ENCODE measurements at places on chromosomes 7 and 10. TPM values are rescaled to one million over a fixed set of nuclear protein-coding genes. Genes with fewer than 3 reads are reported as not detected.

- DNase-seq = no peak
Observed at GRCh38 chr7:66642932-66643331, 14.3 kb downstream of the KCTD7 start.

DNA sequence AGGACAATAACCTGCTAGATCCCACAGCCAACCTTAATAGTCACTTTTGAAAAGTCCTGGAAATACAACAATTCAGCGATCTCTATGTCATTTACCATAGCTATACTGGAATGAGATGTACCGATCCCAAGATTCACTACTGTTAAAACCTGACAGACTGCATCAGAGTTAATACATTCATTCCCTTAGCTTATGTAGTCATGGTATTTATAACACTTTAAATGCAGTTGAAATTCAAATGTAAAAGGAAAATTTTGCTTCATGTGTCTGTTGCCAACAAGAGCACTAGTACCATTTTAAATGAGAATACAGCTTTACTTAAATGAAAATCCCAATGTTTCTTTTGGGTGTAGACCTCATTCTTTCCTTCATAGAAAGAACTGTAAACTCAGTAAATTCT lies 11.1 kb upstream of the GGCT start:
- DNase-seq = no peak

- DNase-seq = no peak
Observed at GRCh38 chr10:106179430-106179829, 985.1 kb downstream of the SORCS1 start.

Gene GLCCI1
- 12.9 TPM for total RNA-seq

Gene C7orf33
- not detected for total RNA-seq

Gene AGAP5
- total RNA-seq = 8.6 TPM

- no peak for DNase-seq
Observed at GRCh38 chr10:118032564-118032963, 14.2 kb downstream of the RAB11FIP2 start.

GRCh38 chr10:65306201-65306600 lies 1619.6 kb upstream of the LRRTM3 start:
- no peak for DNase-seq

GRCh38 chr7:155231241-155231800 lies 66.4 kb upstream of the INSIG1 start:
- DNase-seq = no peak

GRCh38 chr10:118767297-118768040 lies 12.7 kb upstream of the CACUL1 start:
- no peak for DNase-seq

- no peak for DNase-seq
Observed at GRCh38 chr10:115654961-115655360, 561.8 kb downstream of the ATRNL1 start.

GRCh38 chr7:5603241-5604140 lies 178.0 kb downstream of the RNF216 start:
- no peak for DNase-seq

Gene SORCS3
- total RNA-seq = not detected

GRCh38 chr10:61931620-61932332 lies 30.3 kb downstream of the ARID5B start:
- no peak for DNase-seq

DNA sequence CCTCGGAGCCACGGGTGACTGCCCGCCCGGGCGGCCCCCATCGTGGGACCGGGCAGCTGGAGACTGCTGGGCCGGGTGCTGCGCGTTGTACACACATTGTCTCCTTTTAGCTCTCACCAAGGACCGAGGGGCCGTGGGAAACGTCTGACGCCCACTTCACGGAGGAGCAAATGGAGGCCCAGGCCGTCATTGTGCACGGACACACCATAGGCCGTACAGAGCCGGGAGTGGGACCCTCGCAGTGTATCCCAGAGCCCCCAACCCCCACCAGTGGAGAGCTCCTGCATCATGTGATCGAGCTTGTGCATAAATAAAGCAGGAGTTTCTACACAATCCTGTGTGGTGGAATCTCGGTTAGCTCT lies 722 bp downstream of the DENND10 start:
- DNase-seq = no peak

- no peak for DNase-seq
Observed at GRCh38 chr7:79471283-79471682, 17.8 kb upstream of the MAGI2 start.

- no peak for DNase-seq
Observed at GRCh38 chr10:8389630-8390029, 335.1 kb downstream of the GATA3 start.

Gene RBP4
- total RNA-seq = not detected

Gene ABCB1
- total RNA-seq = 17.0 TPM

Gene CD36
- 4.7 TPM for total RNA-seq

Gene CYP26C1
- not detected for total RNA-seq

GRCh38 chr10:48251525-48252353 lies 22.8 kb downstream of the FRMPD2 start:
- DNase-seq = no peak

Gene GUSB
- 48.1 TPM for total RNA-seq

GRCh38 chr7:44200699-44201461 lies at the start of gene YKT6:
Gene YKT6, plus strand, starts transcription at chr7:44200978. Its CDS starts 158 bp downstream, at chr7:44201136.
- peak; percentile 92 for DNase-seq

Gene AUTS2
- 4.4 TPM for total RNA-seq

All from CD8-positive, alpha-beta memory T cell (primary cell).